Activated naive CD4-positive, alpha-beta T cell treated with anti-CD3 and anti-CD28 coated beads, Interleukin-2, amount 50 U/mL, for 16 hours (primary cell): ENCODE measurements at places on chromosomes 3 and 15.

DNA sequence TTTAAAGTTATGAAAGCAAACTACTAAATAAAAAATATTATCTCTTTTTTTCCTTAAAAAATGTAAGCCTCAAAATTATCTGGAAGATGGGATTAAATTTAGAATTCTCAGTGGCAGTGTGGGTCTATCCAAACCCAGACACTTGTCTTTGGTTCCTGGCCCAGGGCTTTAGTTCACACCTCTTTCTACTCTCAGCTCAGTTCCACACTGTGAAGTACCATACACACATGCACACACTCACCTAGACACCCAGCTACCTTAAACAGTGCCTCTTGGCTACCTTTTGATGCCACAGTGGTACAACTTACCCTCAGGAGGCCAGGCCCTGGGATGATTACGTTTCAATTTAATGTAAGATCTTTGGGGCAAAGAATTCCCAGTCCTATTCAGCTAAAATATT is 51.0 kb upstream of the TSC22D2 start:
- no peak for DNase-seq

GRCh38 chr3:141045849-141046248 is 5.3 kb upstream of the SPSB4 start:
- DNase-seq: no peak

DNA sequence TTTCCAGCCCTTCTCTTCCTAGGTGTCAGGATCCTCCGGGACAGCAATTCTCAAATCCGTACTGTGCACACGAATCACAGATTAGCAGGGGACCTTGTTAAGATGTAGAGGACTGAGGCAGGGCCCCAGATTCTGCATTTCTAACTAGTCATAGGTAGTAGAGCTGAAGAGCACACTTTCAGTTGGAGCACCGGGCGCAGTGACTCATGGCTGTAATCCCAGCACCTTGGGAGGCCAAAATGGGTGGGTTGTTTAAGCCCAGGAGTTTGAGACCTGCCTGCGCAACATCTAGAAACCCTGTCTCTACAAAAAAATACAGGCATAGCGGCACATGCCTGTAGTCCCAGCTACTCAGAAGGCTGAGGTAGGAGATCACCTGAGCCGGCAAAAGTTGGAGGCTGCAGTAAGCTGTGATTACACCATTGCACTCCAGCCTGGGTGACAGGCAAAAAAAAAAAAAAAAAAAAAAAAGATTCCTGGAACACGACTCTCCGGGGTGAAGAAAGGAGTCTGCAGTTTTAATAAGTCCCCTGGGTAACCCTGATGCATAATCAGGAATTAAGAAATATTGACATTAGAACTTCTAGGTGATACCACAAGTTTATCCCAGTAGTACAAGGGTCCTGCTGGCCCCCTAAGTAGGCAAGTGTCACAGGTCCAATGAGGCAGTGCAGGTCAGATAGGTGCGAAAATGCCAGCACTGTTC is 21.4 kb upstream of the IGDCC3 start:
- no peak for DNase-seq

DNA sequence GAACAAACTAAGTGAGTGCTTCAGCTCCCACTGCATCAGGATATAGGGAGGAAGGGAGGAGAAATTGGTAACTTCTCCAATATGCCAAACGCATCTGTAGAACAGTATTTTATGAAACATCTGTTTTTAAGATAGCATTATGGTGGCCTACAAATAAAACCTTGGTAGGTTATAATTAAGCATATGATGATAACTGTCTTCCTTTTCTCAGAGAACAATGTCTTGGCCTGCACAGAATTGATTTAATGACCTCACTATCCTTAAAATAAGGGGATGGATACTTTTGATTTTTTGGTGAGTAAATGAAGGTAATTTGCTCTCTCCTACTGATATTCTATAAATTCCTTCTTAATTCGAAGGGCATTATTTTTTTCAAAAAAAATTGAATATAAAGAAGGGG is 451.5 kb upstream of the TGFBR2 start:
- DNase-seq: no peak

- no peak for DNase-seq
Observed at GRCh38 chr3:36366308-36366707, 14.0 kb upstream of the STAC start.

GRCh38 chr3:157261000-157261399 is 101.1 kb upstream of the CCNL1 start:
- no peak for DNase-seq

DNA sequence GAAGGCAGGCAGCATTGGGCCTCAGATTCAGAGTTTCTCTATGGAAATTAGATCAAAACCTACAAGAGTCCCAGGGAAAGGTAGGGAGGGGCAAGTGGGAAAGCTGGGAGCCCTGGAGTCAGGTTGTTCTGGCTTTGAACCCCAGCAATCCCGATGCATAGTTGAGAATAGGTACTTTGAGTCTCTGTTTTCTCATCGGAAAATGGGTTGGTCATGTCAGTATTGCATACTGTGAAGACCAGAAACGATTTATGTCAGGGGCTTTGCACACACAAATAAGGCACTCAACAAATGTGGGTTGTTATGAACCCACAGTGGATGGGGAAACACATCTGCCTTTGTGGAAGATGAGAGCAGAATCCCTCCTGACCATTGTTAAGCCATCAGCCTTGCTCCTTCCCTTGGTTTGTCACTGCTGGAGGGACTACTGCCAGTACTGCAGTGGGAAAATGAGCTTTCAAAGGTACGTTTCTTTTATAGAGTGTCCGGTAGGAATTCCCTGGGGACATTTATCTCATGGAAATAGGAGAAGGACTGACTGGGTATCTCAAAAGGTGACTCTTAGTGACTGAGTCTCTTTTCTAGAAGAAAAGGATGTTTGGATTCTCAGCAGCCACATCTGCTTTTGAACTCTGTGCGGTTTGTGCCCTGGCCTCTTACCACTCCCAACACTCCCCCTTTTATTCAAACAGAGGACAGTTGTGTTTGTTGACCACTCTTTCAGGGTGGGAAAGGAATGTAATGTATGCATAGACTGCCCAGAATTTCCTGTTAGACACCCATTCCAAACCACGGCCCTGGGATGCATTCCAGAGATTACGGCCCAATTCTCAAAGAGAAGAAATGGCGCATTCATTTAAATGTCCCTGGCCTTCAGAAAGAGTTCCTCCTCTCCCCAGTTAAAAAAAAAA is 54.6 kb upstream of the VILL start:
- DNase-seq: no peak

- DNase-seq: no peak
Observed at GRCh38 chr15:99335508-99335907, 84.2 kb downstream of the LRRC28 start.

- no peak for DNase-seq
Observed at GRCh38 chr3:175355801-175356335, 496.7 kb downstream of the NAALADL2 start.

GRCh38 chr15:80570553-80570952 is 124.6 kb upstream of the ABHD17C start:
- no peak for DNase-seq

GRCh38 chr3:196688349-196688748 is 23.7 kb downstream of the CEP19 start:
- DNase-seq: no peak

DNA sequence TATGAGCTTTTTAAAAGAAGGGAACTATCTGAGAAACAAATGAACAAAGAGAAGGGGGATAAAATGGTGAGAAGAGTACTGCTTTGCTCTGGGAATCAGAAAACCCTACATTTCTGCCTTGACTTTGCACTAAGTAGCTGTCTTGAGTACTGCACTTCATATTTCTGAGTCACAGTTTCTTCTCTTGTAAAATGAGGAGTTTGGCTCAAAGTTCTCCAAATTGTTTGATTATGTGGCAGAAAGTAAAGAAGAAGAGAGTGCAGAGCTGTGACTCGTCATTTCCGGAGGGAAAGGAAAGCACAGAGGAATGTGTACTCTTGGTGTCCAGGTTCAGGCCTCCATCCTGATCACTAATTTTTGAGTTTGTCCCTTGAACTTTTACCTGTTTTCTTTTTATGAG is 54.7 kb downstream of the TP63 start:
- DNase-seq: no peak

GRCh38 chr3:94779699-94780098 is 716.8 kb downstream of the NSUN3 start:
- no peak for DNase-seq

GRCh38 chr3:148880681-148881080 is 15.6 kb downstream of the CPA3 start:
- no peak for DNase-seq

GRCh38 chr3:65112751-65113300 is 425.0 kb upstream of the ADAMTS9 start:
- DNase-seq: no peak

DNA sequence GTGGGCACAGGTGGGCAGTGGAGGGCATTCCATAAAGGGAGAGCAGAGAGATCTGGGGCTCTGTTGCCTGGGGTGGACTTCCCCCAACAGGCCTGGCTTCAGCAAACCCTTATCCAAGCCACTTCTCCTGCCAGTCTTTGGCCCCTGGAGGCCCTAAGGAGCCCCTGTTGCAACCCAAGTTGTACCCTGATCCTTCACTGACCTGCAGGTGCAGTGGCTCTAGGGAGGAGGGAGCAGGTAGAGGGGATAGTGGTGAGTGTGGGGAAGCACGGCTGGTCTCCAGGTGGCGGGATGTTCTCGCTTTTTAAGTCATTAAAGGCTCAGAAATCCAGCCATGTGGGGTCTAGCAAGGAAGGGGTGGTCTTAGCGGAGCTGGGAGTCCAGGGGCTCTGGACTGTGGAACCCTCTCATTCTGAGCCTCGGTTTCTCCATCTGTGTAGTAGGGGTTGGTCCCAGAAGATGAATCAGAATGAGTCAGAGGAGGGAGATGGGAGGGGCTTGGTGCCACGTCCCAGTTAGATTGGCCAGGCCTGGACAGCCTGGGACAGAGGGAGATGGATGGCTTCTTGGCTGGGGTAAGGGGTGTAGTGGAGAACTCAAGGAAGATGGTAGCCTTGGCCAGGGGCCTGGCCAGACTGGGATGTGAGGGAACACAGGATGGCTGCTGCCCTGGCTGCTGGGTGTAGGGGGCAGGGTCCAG is 2.6 kb downstream of the ZBTB47 start:
- no peak for DNase-seq

DNA sequence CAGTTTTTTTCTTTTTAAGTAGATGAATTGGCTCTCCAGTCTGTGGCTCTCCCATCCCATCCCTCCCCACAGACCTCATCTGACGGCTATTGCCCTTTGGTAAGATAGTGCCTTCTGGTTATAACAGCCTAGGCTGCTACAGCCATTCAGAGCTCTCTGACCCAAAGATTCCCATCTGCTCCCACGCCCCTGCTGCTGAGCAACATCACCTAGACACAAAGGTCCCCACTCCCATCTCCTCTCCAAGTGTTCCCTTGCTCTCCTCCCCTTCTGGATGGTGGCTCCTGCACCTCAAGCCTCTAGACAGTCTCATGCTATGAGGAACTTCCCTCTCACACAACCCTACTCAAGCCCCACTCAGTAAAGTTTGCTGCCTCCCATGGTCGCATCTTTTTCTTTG is 23.7 kb downstream of the FBXW12 start:
- no peak for DNase-seq

- DNase-seq: no peak
Observed at GRCh38 chr3:151935446-151935845, 62.0 kb downstream of the SUCNR1 start.

- no peak for DNase-seq
Observed at GRCh38 chr3:105093371-105094252, 273.1 kb upstream of the ALCAM start.

DNA sequence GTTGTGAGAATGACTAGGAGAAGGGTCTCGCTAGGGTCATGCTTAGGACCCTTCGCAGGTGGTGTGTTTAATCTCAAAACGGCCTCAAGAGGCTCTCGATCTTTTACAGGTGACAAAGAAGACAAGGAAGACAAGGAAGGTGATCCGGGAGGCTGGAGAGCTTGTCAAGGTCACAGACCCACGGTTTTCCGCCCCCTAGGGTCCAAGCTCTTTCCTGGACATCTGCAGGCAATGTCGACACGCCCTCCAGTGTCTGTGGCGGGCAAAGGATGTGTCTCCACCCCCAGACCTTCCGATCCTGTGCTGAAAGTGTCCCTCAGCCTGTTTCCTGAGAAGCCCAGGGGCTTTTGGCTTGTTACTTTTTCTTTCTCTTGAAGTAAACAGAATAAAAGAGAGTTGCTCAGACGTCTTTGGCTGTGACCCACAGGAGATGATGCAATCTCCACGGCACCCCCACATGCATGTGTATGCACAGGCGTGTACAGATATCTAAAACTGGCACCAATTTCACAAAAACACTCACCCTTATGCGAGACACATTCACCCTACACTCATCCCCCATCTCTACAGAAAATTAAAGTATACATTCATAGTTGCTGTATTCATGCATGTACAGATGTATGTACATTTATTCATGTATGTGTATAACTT is 108.8 kb downstream of the KLF13 start:
- DNase-seq: peak; percentile 80

DNA sequence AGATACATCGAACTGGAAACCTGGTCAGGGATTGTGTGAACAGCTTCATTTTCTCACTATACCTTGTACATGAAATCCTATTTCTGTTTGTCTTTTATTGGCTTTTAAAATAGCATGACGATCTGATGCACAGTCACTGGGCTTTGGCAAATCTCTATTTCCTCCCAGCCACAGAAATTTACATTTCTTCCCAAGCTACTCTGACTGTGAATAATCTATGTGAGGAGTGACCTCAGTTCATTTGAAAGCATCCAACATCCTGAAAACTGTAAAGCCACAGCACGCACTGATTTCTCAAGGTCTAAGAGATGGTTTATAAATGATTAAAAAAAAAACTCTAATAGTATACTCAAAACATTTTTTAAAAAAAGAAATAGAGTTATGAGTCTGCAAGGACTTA is 450.3 kb downstream of the IL5RA start:
- no peak for DNase-seq

DNA sequence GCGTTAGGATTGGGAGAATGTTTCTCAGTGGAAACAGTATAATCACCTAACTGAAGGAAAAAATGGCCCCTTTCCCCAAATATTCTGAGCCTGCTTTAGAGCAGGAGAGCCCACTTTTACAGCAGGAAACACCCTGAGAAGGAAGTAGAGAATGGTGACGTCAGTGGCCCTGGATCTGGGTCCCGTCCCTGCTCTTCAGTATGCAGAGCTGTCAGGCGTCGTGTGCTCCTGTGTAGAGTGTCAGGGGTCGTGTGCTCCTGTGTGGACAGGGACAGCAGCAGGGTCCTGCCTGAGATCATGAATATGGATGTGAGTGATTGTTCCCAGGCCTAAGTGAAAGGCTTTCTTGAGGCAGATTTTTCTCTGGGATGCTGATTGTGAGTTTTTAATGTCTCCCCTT is 45.2 kb downstream of the CGNL1 start:
- DNase-seq: no peak

- DNase-seq: no peak
Observed at GRCh38 chr15:71752604-71753289, 57.6 kb upstream of the NR2E3 start.

DNA sequence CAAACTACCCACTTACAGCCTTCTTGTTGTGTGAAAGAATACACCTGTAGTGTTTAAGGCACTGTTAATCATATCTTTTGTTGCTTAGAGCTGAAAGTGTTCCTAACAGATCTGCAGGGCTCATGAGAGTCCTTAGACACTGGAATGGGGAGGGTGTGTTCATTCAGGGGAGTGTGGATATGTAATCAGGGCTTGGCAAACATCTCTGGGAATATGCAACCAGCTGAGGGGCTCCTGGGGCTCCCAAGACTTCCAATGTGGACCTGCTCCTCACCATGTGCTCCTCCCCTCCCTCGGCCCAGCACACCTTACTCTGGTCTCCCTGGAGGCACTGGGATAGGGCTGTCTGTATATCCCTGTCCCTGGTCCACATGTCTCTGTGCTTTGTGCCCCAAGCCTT is 30.3 kb upstream of the MFSD1 start:
- no peak for DNase-seq

GRCh38 chr3:143283432-143284128 is 164.0 kb downstream of the CHST2 start:
- no peak for DNase-seq
